ENCODE measurements at places on chromosomes 2 and 18.

GRCh38 chr18:9273221-9273620 is 61.4 kb upstream of the TWSG1 start:
- no peak overlapping the region for H3K27ac ChIP-seq
- no peaks in the 10 kb centered on the region for H3K4me1 ChIP-seq

DNA sequence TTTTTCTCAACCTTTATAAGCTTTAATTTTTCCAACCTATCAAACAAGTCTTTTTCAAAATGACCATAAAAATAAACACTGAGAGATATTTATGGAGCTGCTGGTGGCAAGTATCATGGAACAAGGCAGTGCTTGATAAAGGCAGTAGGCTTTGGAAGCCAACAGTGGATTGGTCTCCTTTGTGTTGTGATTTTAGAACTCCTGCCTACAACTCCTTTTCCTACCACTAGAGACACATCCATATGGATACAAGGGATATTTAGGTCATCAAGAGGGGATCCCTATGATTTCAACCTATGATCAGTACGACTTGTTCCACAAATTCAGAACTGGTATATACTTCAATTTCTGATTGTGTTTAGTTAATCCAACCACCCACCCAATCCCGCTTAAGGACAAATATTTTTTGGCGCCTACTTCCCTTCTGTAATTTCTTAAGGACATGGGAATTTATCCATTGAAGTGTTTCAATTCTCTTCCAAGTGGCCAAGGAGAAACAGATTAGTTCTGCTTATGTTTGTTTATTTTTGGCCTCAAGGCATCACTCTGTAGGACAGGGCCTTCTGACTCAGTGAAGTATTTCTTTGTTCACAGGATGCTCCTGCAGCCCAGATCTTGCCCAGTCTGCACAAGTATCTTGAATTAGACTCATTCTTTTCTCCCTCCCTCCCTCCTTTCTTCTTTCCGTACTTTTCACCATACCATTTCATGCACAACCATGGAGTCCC is 2119.6 kb upstream of the PIK3C3 start:
- no peaks in the 10 kb centered on the region for H3K36me3 ChIP-seq
- H3K27me3 ChIP-seq = no peaks in the 10 kb centered on the region
- DNase-seq = no peak
- no peak overlapping the region for H3K27ac ChIP-seq
- H3K4me1 ChIP-seq = no peaks in the 10 kb centered on the region

DNA sequence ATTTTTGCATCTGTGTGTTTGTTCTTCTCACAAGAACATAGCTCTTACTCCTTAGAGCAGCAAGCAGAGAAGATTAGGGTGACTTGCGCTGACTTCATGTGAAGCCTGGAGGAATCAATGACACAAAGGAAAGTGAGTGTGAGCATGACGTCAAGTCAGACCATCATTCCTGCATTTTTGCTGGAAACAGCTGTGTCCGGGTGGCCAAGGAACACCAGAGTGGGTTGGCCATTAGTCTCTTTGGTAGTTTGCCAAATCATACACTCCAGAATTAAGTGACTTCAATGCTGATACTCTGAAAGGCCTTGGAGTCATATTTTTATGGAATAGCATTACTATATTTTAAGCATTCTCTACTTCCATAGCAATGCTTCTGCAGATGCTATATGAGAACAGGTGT is 597.2 kb downstream of the DCDC2C start:
- no peaks in the 10 kb centered on the region for H3K27me3 ChIP-seq
- H3K4me1 ChIP-seq = no peaks in the 10 kb centered on the region
- no peaks in the 10 kb centered on the region for H3K36me3 ChIP-seq
- DNase-seq = no peak
- H3K27ac ChIP-seq = no peak overlapping the region
- H3K4me3 ChIP-seq = no peak overlapping the region

DNA sequence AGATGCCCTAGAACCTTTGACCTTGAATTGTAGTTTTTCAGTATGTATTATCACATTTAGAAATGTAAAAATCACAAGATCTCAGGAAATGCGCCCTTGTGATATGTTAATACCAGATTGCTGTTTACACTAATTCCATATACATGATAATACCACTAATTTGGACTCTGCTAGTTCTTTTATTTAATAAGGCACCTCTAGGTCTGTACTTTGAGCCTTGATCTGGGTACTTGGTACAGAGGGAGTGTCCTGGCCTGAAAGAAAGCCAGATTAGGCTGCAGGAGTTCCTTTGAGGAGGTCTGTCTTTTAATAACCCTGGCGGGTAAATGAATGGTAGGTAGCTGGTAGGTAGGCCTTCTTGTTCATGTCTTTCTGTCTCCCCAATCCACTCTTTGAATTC is 26.3 kb downstream of the PLEKHA3 start:
- H3K36me3 ChIP-seq = peaks cover 29% of the 10 kb centered on the region
- H3K27ac ChIP-seq = no peak overlapping the region
- no peak overlapping the region for H3K4me3 ChIP-seq
- H3K27me3 ChIP-seq = no peaks in the 10 kb centered on the region
- DNase-seq = no peak
- H3K4me1 ChIP-seq = no peaks in the 10 kb centered on the region

- no peak for DNase-seq
- H3K27me3 ChIP-seq = no peaks in the 10 kb centered on the region
- no peak overlapping the region for H3K4me3 ChIP-seq
- H3K36me3 ChIP-seq = no peaks in the 10 kb centered on the region
- H3K27ac ChIP-seq = no peak overlapping the region
- peaks cover 4% of the 10 kb centered on the region for H3K4me1 ChIP-seq
These were observed 95.7 kb upstream of the SLC39A10 start for GRCh38 chr2:195561116-195561921.

- H3K27ac ChIP-seq = no peak overlapping the region
- no peaks in the 10 kb centered on the region for H3K27me3 ChIP-seq
- no peaks in the 10 kb centered on the region for H3K36me3 ChIP-seq
- H3K4me1 ChIP-seq = peaks cover 48% of the 10 kb centered on the region
These were observed 41.8 kb downstream of the TCF7L1 start for GRCh38 chr2:85174943-85175342.

GRCh38 chr2:70854411-70854810 is 18.8 kb upstream of the CD207 start:
- H3K4me3 ChIP-seq = no peak overlapping the region
- no peaks in the 10 kb centered on the region for H3K36me3 ChIP-seq
- no peak overlapping the region for H3K27ac ChIP-seq
- no peak for DNase-seq
- H3K27me3 ChIP-seq = no peaks in the 10 kb centered on the region

GRCh38 chr2:102258025-102258385 is 53.4 kb upstream of the IL1RL1 start:
- no peak overlapping the region for H3K4me3 ChIP-seq
- no peak for DNase-seq
- no peaks in the 10 kb centered on the region for H3K4me1 ChIP-seq
- no peak overlapping the region for H3K27ac ChIP-seq
- no peaks in the 10 kb centered on the region for H3K36me3 ChIP-seq

DNA sequence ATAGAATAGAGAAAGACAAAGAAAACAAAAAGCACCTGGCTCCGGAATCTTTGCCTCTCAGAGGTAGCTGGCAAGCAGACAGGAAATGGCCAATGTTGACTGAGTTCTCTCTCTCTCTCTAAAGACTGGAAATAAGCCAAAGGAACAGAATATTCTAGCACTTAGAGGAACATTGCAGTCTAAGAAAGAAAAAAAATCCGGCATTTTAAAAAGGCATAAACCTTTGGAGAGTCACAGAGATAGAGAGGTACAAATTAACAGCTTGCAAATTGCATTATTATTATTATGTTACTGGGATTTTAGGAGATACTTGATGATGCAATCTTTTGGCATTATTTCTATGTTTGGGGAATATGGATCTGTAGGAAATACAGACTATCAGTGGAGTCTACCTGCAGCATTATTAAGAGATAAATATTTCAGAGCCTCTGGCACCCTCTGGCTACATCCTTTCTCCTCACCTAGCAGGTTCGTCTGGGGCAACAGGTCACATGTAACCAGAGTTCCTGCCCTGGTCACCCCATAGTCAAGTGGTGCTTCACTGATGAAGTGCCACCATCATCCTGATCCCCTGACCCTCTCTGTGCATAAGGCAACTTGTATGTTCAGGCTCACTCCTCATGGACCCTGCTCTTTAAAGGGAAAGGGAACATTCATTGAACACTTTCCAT is 318.9 kb upstream of the ACVR2A start:
- no peak overlapping the region for H3K4me3 ChIP-seq
- no peak for DNase-seq
- no peak overlapping the region for H3K27ac ChIP-seq
- no peaks in the 10 kb centered on the region for H3K36me3 ChIP-seq

DNA sequence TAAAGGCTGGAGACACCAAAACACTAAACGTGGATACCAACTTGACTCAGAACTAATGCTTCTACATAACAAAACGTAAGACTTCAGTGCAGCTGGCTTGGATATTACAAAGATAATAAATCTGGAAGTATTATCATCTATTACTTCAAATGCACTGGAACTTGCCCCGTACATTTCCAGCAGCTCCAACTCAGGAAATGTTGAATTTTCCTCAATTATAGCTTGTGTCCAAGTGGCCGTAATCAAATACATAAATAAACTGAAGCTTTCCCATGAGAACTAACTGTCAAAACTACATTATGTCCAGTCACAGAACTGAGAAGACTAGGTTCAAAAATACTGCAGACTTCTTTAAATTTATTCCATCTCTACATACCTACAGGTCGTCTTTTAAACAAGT is 6.2 kb downstream of the PDE1A start:
- no peaks in the 10 kb centered on the region for H3K27me3 ChIP-seq
- no peak overlapping the region for H3K4me3 ChIP-seq
- peak overlapping the region; percentile 9 for H3K27ac ChIP-seq
- peaks cover 9% of the 10 kb centered on the region for H3K4me1 ChIP-seq
- H3K36me3 ChIP-seq = no peaks in the 10 kb centered on the region

- no peak overlapping the region for H3K27ac ChIP-seq
- no peaks in the 10 kb centered on the region for H3K36me3 ChIP-seq
- no peaks in the 10 kb centered on the region for H3K27me3 ChIP-seq
- DNase-seq = no peak
- H3K4me1 ChIP-seq = no peaks in the 10 kb centered on the region
- no peak overlapping the region for H3K4me3 ChIP-seq
These were observed 159.3 kb upstream of the SERPINE2 start for GRCh38 chr2:224198436-224198835.

DNA sequence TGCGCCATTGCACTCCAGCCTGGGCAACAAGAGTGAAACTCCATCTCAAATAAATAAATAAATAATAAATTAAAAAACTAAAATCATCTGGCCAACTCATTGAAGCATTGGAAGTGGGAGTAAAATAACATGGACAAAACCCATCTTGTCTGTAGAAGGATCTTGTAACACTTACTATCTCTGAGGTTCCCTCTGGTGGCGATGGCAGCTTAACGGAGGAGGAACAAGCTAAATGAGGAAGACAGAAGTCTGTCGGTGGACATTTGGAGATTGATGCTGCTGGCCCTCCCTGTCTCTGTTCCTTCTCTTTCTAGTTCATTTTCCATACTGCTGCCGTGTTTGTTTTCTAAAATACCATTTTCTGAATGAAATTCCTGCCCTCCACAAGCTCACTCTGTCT is 43.4 kb downstream of the ZCCHC2 start:
- no peak overlapping the region for H3K4me3 ChIP-seq
- no peaks in the 10 kb centered on the region for H3K4me1 ChIP-seq
- peaks cover 3% of the 10 kb centered on the region for H3K36me3 ChIP-seq
- DNase-seq = no peak
- no peak overlapping the region for H3K27ac ChIP-seq

GRCh38 chr2:44777537-44777936 is 164.0 kb upstream of the SIX3 start:
- H3K4me1 ChIP-seq = no peaks in the 10 kb centered on the region
- H3K4me3 ChIP-seq = no peak overlapping the region
- no peaks in the 10 kb centered on the region for H3K27me3 ChIP-seq
- DNase-seq = no peak
- H3K27ac ChIP-seq = no peak overlapping the region
- H3K36me3 ChIP-seq = no peaks in the 10 kb centered on the region

- H3K4me1 ChIP-seq = no peaks in the 10 kb centered on the region
- no peaks in the 10 kb centered on the region for H3K36me3 ChIP-seq
- H3K27me3 ChIP-seq = no peaks in the 10 kb centered on the region
- H3K4me3 ChIP-seq = no peak overlapping the region
These were observed 205.9 kb downstream of the PTGR3 start for GRCh38 chr18:75003039-75003438.

GRCh38 chr2:203586206-203586605 is 51.1 kb upstream of the RAPH1 start:
- H3K4me3 ChIP-seq = no peak overlapping the region
- H3K27ac ChIP-seq = no peak overlapping the region
- H3K36me3 ChIP-seq = no peaks in the 10 kb centered on the region
- no peaks in the 10 kb centered on the region for H3K27me3 ChIP-seq

GRCh38 chr2:159525012-159525411 is 91.3 kb downstream of the BAZ2B start:
- H3K4me1 ChIP-seq = no peaks in the 10 kb centered on the region
- no peaks in the 10 kb centered on the region for H3K27me3 ChIP-seq
- no peak overlapping the region for H3K4me3 ChIP-seq
- H3K36me3 ChIP-seq = no peaks in the 10 kb centered on the region

- H3K4me1 ChIP-seq = no peaks in the 10 kb centered on the region
- H3K4me3 ChIP-seq = no peak overlapping the region
- H3K27ac ChIP-seq = no peak overlapping the region
- no peaks in the 10 kb centered on the region for H3K36me3 ChIP-seq
- H3K27me3 ChIP-seq = no peaks in the 10 kb centered on the region
These were observed 41.5 kb downstream of the CELF4 start for GRCh38 chr18:37524139-37524497.

DNA sequence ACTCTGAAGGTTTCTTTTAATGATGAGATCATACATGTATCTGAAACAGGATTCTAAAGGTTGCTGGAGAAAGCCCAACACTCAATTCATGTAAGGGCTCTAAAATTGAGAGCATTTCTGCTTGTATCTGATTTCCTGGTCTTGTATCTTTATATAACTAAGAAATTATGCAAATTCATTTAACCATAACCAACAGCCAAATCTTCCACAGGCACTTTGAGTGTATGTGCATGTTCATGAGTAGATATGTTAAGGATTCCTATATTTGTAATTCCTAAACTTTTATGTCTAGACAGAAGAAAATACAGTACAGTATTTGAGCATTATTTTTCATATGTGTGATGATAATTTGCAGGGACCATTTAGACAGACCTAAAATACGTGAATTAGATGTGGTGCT is 20.4 kb upstream of the PELI1 start:
- no peaks in the 10 kb centered on the region for H3K27me3 ChIP-seq
- no peak overlapping the region for H3K27ac ChIP-seq
- H3K4me3 ChIP-seq = no peak overlapping the region
- no peaks in the 10 kb centered on the region for H3K36me3 ChIP-seq

GRCh38 chr2:28749526-28749925 is 2.1 kb upstream of the PPP1CB start:
- no peaks in the 10 kb centered on the region for H3K36me3 ChIP-seq
- DNase-seq = no peak
- H3K27ac ChIP-seq = no peak overlapping the region
- no peaks in the 10 kb centered on the region for H3K27me3 ChIP-seq
- peaks cover 38% of the 10 kb centered on the region for H3K4me1 ChIP-seq

- no peak overlapping the region for H3K27ac ChIP-seq
- H3K4me1 ChIP-seq = no peaks in the 10 kb centered on the region
- no peaks in the 10 kb centered on the region for H3K27me3 ChIP-seq
These were observed 107.7 kb downstream of the INHBB start for GRCh38 chr2:120453635-120453998.

Data from vagina (tissue), 2 donors.